RWPE1 (cell line): ENCODE measurements at places on chromosomes 1 and 21.

DNA sequence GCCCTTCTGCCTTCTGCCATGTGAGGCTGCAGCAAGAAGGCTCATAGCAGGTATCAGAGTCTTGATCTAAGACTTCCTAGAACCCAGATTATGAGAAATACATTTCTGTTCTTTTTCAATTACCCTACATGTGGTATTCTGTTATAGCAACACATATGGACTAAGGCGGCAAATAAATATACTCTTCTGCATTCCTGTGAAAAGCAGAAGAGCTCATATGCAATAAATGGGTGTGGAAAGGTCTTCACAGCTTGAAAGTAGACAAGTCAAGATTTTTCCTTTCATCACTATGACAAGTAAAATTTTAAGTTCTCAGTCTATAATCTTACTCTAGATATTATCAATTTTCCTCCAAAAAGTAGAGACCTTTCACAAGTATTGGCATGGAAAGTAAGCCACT is 36.6 kb downstream of the TNFSF18 start:
- no peak for DNase-seq

- no peak for DNase-seq
Observed at GRCh38 chr1:107838056-107838455, 126.9 kb downstream of the VAV3 start.

DNA sequence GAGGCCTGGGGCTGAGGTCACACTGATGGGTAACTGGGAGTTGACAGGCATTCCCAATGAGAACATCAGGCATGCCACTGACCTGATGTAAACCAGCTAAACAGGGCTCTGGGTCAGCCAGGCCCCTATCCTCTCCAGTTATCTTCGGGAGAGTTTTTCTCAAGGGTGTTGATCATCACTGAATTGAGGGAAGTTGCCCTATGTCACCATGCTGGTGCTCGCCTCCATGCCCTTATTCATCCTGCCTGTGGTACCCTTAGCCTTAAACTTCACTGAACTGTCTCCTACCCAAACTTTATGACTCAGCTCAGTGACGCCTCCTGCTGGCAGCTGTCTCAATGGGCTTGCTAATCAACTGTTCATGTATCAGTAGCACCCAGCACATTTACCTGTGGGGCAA is 80.7 kb upstream of the TNR start:
- no peak for DNase-seq

- DNase-seq: no peak
Observed at GRCh38 chr1:53582211-53583020, 123.2 kb downstream of the DMRTB1 start.

- DNase-seq: no peak
Observed at GRCh38 chr1:184494929-184495328, 108.1 kb downstream of the C1orf21 start.

GRCh38 chr1:41160498-41161110 is 81.5 kb downstream of the SCMH1 start:
- no peak for DNase-seq

- no peak for DNase-seq
Observed at GRCh38 chr1:93349231-93350135, 3.8 kb downstream of the DR1 start.

DNA sequence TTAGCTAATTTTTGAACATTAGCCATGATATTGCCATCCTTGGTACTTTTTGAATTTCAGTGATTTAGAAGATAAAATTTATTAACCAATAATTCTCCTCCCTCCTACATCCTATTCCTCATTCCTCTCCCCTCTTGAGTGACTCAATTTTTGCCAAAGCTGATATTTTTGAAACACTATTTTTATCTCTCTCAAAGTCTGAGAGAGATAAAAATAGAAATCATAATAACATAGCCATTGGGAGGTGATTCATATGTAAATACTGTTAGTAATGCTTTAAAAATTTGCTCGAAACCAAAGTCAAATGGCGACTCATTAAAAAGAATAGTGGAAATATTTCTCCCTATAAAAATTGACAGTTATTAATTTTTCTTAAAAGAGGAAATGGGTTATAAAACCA is 97.4 kb downstream of the PATJ start:
- DNase-seq: peak; percentile 15
